ENCODE measurements at places on chromosomes 16 and 17.

DNA sequence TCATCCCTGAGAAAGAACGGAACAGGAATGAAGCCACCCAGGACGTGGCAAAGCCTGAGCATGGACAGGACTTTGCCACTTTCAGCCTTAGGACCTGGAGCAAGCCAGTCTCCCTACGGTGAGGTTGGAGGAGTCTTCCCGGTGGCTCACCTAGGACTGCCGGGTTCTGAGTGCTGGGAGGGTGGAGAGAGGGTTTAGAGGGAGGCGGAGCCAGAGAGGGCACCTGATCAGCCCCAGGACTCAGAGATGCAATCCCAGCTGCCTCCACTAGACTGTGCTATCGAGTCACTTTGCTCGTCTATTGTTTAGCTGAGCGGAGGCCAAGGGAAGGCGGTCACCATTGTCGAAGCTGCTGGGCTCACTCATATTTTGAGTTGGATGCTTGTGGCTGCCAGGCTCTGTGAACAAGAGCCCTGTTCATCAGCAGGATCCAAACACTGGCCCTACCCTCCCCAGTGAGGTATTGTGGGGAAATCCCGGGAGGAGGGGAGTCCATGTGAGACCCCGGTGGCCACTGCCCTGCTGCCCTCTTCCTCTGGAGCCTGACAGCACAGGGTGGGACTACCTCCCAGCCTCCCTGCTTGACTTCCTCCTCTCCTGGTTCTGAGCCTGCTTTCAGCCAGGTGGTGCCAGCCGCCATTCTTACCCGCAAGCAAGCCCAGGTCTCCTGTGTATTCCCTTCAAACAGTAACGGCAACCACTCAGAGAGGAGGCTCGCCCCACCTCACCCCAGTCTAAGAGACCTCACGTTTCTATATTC, 7.0 kb downstream of the KRT14 start:
- peak; percentile 76 for DNase-seq

- no peak for DNase-seq
Observed at GRCh38 chr17:81723651-81724209, 11.6 kb downstream of the SLC25A10 start.

- DNase-seq: no peak
Observed at GRCh38 chr17:38587203-38587602, 18.5 kb downstream of the SRCIN1 start.

DNA sequence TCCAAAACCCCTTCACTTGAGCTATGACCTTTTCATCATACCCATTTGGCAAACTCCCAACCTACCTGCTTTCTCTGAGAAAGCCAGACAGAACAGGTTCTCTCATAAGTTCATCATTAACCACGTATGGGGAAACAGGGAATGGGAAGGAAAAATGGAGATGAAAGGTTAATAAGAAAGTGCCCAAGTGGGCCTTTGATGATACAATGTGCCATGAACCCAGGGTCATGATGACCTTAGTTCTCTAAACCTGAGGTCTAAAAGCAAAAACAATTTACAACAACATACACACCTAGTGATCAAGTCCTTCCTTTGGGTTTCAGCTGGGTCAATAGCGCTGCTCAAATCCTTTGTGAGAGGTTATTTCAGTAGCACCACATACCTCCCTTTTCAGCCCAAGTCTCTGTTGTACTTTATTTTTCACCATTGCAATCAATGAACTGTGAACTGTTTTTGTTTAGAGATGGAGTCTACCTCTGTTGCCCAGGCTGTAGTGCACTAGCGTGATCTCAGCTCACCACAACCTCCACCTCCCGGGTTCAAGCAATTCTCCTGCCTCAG, 14.5 kb upstream of the RANGRF start:
- DNase-seq: no peak

- DNase-seq: no peak
Observed at GRCh38 chr17:13302983-13303382, 285.2 kb upstream of the ELAC2 start.
